ENCODE measurements at places on chromosomes 3 and 15. TPM values are rescaled to one million over a fixed set of nuclear protein-coding genes. Genes with fewer than 3 reads are reported as not detected.

DNA sequence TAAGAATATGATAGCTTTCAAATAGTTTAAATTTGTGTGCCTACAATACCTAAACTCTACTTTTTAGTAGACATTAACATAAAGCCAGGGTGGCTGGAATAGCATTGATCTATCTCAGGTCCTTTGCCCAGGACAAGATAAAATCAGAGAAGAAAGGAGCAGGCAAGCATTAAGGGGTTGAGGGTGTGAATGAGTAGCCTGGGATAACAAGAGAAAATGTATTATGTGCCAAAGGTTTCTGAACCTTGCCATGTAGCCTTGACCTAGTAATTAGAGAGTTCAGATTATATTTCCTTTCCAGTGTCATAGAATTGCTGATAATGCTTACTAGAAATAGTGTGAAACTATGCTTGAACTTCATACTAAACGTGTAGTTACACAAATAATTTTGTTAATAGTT, 22.9 kb downstream of the ATP11B start:
- no peak overlapping the region for H3K4me3 ChIP-seq
- no peaks in the 10 kb centered on the region for H3K27me3 ChIP-seq
- no peak for DNase-seq
- no peak overlapping the region for H3K27ac ChIP-seq
- peaks cover 5% of the 10 kb centered on the region for H3K36me3 ChIP-seq

ITIH1 gene
- total RNA-seq = not detected

GRCh38 chr3:43213631-43214030, 72.7 kb upstream of the SNRK start:
- no peak overlapping the region for H3K4me3 ChIP-seq
- peaks cover 20% of the 10 kb centered on the region for H3K4me1 ChIP-seq

- DNase-seq = peak; percentile 75
- peaks cover 61% of the 10 kb centered on the region for H3K36me3 ChIP-seq
Observed at GRCh38 chr3:186783731-186784515, 546 bp downstream of the EIF4A2 start.

DNA sequence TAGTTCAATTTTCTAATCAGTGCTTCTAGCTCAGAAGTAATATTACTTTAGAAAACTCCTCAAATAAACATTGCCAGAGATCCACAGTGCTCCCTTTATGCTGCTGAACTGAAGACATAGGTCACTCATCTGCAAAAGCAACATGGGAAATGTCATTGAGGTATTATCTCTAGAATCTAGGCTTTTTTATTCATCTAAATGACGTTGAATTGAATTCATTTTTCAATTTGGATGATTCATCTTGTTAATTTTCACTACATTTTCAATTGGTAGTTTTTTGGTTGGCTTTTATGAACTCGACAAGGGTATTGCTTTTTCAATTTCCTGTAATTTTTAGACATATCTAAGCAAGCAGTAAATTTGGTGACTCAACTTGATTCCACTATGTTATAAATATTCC, 275.4 kb downstream of the NFKBIZ start:
- no peak for DNase-seq
- peaks cover 26% of the 10 kb centered on the region for H3K4me1 ChIP-seq
- H3K27me3 ChIP-seq = no peaks in the 10 kb centered on the region
- peak overlapping the region; percentile 13 for H3K4me3 ChIP-seq
- peak overlapping the region; percentile 98 for H3K27ac ChIP-seq
